ENCODE measurements at places on chromosomes 12 and 14.
A peak's percentile ranks its signal among the peaks of the same experiment; 100 is the strongest.

GRCh38 chr14:90388982-90389381 lies 7.8 kb upstream of the CALM1 start:
- DNase-seq: no peak

DNA sequence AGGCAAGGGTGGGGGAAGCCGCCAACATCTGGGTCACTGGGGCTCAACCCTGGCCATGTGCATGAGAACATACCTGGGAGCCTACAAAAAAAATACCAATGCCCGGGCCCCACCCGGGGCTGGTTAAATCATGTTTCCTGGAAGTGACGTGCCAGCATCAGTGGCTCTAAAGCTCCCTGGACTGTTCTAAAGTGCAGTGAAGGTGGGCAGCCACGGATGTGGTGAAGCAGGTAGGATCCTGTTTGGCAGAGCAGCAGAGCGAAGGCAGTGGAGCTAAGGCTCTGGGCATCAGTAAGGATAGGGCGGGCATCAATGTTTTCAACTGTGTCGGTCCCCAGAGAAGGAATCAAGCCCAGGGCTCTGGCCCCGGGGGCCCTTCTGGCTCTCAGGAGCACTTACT lies 525 bp upstream of the GPR68 start:
- DNase-seq: no peak

DNA sequence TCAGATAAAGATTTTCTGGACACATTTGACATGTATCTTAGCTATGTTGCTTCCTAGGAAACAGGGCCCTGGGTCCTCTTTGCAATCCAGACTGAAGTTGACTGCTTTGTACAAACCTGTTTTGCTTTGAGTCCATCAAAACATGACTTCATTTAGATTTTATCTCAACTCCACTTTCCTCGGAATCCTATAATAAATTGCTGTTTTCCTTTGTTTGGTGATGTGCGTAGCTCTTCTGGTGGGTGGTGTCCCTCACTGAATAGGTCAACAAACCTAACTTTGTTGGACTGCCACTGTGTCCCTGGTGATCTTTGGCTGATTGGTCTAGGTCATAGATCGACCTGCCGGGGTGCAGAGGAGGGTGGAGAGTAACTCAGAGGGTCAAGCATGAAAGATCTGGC lies 735 bp upstream of the P2RX7 start:
- DNase-seq: no peak

GRCh38 chr12:112121780-112122565 lies 3.4 kb upstream of the TRAFD1 start:
- DNase-seq: no peak

- DNase-seq: no peak
These were observed 23.7 kb upstream of the CERS5 start for GRCh38 chr12:50190859-50191258.

DNA sequence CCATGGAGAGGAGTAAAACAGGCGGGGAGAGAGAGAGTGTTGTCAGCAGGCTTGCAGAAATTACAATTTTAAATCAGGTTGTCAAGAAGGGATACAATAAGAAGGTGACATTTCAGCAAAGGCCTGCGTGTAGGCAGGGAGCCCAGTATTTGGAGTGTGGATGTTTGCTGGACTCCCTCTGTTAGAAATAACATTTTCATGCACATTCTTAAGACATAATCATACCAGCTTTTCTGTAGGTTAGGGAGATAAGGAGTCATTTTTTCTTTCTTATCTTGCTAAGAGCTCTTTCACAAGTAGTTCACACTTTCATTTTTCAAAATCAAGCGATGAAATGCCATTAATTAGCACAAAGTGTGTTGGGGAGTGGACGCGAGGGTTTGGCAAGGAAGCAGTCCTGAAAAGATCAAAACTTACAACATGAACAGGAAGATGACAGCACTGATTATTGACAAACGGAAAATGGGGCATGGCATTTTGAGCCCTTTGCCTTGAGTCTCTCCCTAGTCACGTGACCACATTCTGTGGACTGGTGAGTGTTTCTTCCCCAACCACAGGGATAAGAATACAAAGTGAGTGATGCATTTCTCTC lies 160.2 kb downstream of the DAD1 start:
- no peak for DNase-seq

GRCh38 chr12:12127304-12127703 lies 56.6 kb downstream of the BCL2L14 start:
- no peak for DNase-seq

DNA sequence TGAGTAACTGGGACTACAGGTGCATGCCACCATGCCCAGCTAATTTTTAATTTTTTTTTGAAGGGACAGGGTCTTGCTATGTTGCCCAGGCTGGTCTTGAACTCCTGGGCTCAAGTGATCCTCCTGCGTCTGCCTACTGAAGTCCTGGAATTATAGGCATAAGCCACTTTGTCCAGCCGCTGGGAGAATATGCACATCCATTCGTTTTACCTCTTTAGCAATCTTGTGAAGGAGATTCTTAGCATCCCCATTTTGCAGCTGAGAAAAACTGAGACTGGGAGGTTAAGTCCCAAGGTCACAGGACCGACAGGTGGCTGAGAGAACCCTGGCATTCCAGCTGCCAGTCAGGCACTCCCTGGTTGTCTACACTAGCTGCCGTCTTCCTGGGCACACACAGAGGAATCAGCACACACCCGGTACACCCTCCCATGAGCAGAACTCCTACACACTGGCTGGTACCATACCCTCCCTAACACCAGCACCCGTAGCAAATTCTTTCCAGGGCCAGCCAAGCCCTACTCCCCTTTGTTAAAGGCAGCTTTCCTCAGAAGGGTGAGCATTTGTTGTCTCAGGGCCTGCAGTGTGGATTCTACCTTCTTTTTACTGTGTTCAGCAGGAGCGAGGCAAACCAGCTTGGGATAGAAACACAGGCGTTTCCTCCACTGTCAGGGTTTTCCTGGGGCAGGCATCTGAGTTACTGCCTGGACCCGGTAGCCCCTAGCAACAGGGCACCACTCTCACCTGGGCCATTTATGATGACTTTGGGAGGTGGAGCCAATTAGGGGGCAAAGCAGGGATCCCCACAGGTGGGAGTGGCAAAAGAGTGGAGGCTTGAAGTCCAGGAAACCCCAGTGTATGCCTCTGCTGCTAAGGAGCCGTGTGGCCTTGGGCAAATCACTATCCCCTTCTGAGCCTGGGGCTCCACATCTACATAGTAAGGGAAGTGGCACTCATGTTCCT lies 70.2 kb downstream of the IRF2BPL start:
- no peak for DNase-seq

DNA sequence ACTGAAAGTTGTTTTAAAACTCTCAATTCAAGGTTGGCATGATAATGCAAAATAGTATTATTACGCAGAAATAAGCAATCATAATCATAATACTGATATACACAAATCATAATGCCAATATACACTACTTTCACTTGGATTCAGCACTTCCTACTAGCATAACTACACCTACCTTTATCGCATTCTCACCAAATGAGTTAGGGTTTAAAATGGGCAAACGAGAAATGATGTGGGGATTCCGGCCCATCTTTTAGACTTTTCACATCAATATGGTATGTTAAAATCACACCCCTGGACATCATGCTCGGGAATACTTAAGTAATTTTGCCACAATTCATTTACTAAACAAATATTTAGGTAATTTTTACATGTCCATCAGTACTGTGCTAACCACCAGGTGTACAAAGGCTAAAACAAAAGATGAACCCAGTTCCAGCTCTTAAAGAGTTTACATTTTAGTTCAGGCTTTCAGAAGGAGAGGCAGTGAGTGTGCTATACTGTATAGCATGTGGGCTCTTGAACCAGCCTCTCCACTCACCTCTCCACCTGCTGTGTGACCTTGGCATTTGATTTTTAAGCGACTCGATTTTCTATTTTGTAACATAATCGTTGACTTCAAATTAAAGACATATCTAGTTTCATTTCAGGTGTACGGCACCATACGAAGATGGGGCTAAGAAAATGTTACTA lies 1.1 kb upstream of the USP15 start:
- peak; percentile 76 for DNase-seq

GRCh38 chr12:27595231-27595642 lies 71.2 kb downstream of the PPFIBP1 start:
- DNase-seq: no peak

All from NCI-H1417 treated with DMSO at 0.1 percent for 48 hours (cell line).